Natural killer cell treated with Interleukin-12 subunit alpha and Interleukin-12 subunit beta and Interleukin-15 and Interleukin-18, amount 100 ng/mL, for 72 hours (primary cell): ENCODE measurements at places on chromosomes 4 and X. TPM values are rescaled to one million over a fixed set of nuclear protein-coding genes. Genes with fewer than 3 reads are reported as not detected.

DNA sequence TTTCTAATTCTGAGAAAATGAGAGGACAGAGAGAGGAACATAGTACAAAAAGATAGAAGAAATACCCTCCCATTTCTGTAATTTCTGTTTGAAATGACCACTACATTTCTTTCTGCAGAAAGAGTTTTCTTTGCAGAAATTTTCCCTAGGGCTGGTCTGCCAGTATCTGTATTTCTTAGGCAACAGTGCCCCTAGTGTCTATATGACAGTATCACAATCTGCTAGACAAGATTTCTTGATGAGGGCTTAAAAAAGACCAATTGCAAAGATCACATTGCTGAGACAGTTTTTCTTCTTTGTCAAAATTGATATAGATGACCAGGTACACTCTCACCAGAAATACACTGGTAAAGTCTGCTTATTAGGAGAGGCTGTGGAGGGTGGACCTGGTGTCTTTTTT is 81.0 kb upstream of the ZDHHC15 start:
- DNase-seq, result no peak
- H3K4me3 ChIP-seq, result no peak overlapping the region
- H3K27me3 ChIP-seq, result peaks cover 9% of the 10 kb centered on the region
- no peak overlapping the region for H3K27ac ChIP-seq
- H3K4me1 ChIP-seq, result no peaks in the 10 kb centered on the region

GRCh38 chrX:70554948-70555347 is 110.3 kb downstream of the DLG3 start:
- no peak overlapping the region for H3K27ac ChIP-seq
- H3K4me1 ChIP-seq, result peaks cover 4% of the 10 kb centered on the region
- H3K27me3 ChIP-seq, result peaks cover 17% of the 10 kb centered on the region
- H3K36me3 ChIP-seq, result no peaks in the 10 kb centered on the region

GRCh38 chrX:146054311-146054710 is 236.7 kb downstream of the SLITRK2 start:
- no peaks in the 10 kb centered on the region for H3K27me3 ChIP-seq
- no peak overlapping the region for H3K27ac ChIP-seq
- H3K36me3 ChIP-seq, result no peaks in the 10 kb centered on the region
- H3K4me1 ChIP-seq, result no peaks in the 10 kb centered on the region
- H3K4me3 ChIP-seq, result no peak overlapping the region

DNA sequence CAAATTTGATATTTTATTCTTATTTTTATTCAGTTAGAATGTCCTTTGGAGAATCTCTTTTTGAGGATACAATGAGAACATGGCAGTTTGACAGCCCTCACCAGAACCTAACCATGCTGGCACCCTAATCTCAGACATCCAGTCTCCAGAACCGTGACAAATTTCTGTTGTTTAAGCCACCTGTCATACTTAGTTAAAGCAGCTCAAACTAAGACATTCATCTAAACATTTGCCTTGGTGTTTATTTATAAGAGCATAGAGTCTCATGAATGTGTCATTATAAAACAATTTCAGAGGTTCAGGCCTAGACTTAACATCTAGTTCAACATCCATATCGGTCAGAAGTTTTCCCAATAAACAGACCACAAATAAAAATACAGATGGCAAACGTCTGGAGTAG is 125.1 kb upstream of the FUNDC1 start:
- H3K4me1 ChIP-seq, result no peaks in the 10 kb centered on the region
- peaks cover 21% of the 10 kb centered on the region for H3K27me3 ChIP-seq
- DNase-seq, result no peak
- H3K27ac ChIP-seq, result no peak overlapping the region
- H3K4me3 ChIP-seq, result no peak overlapping the region

DNA sequence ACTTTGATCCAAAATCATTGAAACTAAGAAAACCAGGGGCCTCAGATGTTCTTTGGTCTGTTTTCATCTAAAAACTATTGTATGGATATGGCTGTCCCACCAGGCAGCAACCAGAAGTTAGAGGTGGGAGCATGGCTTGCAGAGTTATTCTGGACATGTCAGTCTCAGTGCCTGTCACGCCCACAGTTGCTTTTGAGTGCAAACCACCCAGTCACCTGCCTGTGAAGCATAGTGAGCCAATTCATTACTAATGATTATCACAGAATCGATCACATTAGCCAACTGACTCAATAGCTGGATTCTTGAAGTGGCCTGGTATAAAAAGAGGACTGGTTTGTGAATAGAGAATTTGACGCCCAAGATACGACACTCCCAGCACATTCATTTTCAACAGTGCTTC is 104.2 kb upstream of the SORBS2 start:
- no peaks in the 10 kb centered on the region for H3K27me3 ChIP-seq
- no peak overlapping the region for H3K4me3 ChIP-seq
- no peak overlapping the region for H3K27ac ChIP-seq
- no peak for DNase-seq
- no peaks in the 10 kb centered on the region for H3K4me1 ChIP-seq
- no peaks in the 10 kb centered on the region for H3K36me3 ChIP-seq

- DNase-seq, result no peak
- no peaks in the 10 kb centered on the region for H3K36me3 ChIP-seq
- H3K27ac ChIP-seq, result no peak overlapping the region
- peaks cover 8% of the 10 kb centered on the region for H3K27me3 ChIP-seq
Observed at GRCh38 chr4:8534129-8534528, 46.1 kb upstream of the GPR78 start.

DNA sequence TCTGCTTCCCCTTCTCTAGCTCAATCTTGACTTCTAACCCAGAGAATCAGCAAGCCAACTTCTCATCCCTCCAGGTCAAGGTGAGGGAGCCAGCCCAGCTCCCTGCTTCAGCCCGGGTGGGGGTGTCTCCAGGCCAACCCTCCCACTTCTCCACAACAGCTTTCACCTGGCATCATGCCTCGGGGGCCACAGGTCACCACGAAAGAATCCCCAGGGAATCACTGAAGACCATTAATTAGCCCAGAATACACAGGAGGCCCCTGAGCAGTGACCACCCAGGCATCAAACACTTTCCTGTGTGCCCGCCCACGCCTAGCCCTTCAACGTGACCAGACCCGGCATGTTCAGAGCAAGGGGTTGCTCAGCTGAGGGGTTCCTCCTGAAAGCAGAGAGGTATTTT is 646.7 kb downstream of the BCOR start:
- no peak for DNase-seq
- H3K36me3 ChIP-seq, result no peaks in the 10 kb centered on the region
- H3K4me1 ChIP-seq, result no peaks in the 10 kb centered on the region
- no peak overlapping the region for H3K27ac ChIP-seq
- no peak overlapping the region for H3K4me3 ChIP-seq

- H3K27me3 ChIP-seq, result peaks cover 24% of the 10 kb centered on the region
- no peaks in the 10 kb centered on the region for H3K36me3 ChIP-seq
- DNase-seq, result no peak
Observed at GRCh38 chrX:132144061-132144460, 16.2 kb upstream of the FRMD7 start.

- peaks cover 39% of the 10 kb centered on the region for H3K4me1 ChIP-seq
- H3K27ac ChIP-seq, result no peak overlapping the region
- H3K27me3 ChIP-seq, result no peaks in the 10 kb centered on the region
- DNase-seq, result no peak
Observed at GRCh38 chr4:4271912-4272311, 18.0 kb downstream of the LYAR start.

- no peak for DNase-seq
- no peaks in the 10 kb centered on the region for H3K27me3 ChIP-seq
- no peaks in the 10 kb centered on the region for H3K36me3 ChIP-seq
- peak overlapping the region; percentile 89 for H3K27ac ChIP-seq
- H3K4me3 ChIP-seq, result peak overlapping the region; percentile 63
- peaks cover 28% of the 10 kb centered on the region for H3K4me1 ChIP-seq
Observed at GRCh38 chr4:8198206-8198905, 734 bp upstream of the SH3TC1 start.

GRCh38 chr4:154958121-154958520 is 177.0 kb downstream of the RBM46 start:
- H3K27me3 ChIP-seq, result no peaks in the 10 kb centered on the region
- H3K27ac ChIP-seq, result no peak overlapping the region
- H3K4me1 ChIP-seq, result no peaks in the 10 kb centered on the region
- DNase-seq, result no peak

DNA sequence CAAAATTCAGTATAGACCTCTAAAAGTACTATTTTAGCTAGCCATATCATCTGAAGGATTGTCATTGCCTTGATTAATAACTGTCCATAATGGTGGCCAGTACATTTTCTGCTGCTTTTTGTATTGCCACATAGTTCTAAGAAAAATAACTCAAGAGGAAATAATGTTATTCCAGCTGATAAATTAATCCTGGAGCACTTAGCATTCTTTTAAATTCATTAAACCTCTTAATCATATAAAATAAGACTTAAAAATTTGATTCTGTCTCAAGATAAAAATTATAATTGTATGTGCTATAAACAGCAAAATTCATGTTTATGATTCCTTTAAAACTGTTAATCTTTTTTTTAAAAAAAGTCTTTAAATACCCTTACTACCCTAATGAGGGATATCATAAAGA is 12.7 kb downstream of the PTPN13 start:
- peaks cover 2% of the 10 kb centered on the region for H3K27me3 ChIP-seq
- H3K36me3 ChIP-seq, result no peaks in the 10 kb centered on the region
- no peak for DNase-seq
- no peak overlapping the region for H3K27ac ChIP-seq
- H3K4me3 ChIP-seq, result no peak overlapping the region
- H3K4me1 ChIP-seq, result no peaks in the 10 kb centered on the region

GRCh38 chr4:147714575-147715401 is 17.1 kb upstream of the ARHGAP10 start:
- no peaks in the 10 kb centered on the region for H3K36me3 ChIP-seq
- H3K27ac ChIP-seq, result no peak overlapping the region
- peaks cover 5% of the 10 kb centered on the region for H3K4me1 ChIP-seq
- H3K4me3 ChIP-seq, result no peak overlapping the region
- DNase-seq, result no peak
- H3K27me3 ChIP-seq, result peaks cover 18% of the 10 kb centered on the region

GRCh38 chrX:45479835-45480422 is 279.3 kb upstream of the DIPK2B start:
- no peak for DNase-seq
- no peak overlapping the region for H3K27ac ChIP-seq
- peaks cover 18% of the 10 kb centered on the region for H3K27me3 ChIP-seq
- H3K4me1 ChIP-seq, result no peaks in the 10 kb centered on the region

- H3K36me3 ChIP-seq, result no peaks in the 10 kb centered on the region
- no peaks in the 10 kb centered on the region for H3K4me1 ChIP-seq
- H3K4me3 ChIP-seq, result no peak overlapping the region
- H3K27ac ChIP-seq, result no peak overlapping the region
Observed at GRCh38 chrX:126339928-126340327, 173.8 kb upstream of the DCAF12L2 start.

Gene GPR82
- total RNA-seq, result 0.33 TPM

Gene C1QTNF7
- total RNA-seq, result not detected

Gene RNF128
- not detected for total RNA-seq

Gene PDCL2
- not detected for total RNA-seq

Gene MTMR8
- total RNA-seq, result 6.4 TPM

Gene CCNA2
- total RNA-seq, result 64.1 TPM

Gene ATP6AP2
- total RNA-seq, result 49.5 TPM

Gene SPATA4
- total RNA-seq, result not detected

Gene NPNT
- not detected for total RNA-seq

Gene SH3D19
- not detected for total RNA-seq
